ENCODE measurements at places on chromosomes 16 and 17.
A peak's percentile ranks its signal among the peaks of the same experiment; 100 is the strongest.

DNA sequence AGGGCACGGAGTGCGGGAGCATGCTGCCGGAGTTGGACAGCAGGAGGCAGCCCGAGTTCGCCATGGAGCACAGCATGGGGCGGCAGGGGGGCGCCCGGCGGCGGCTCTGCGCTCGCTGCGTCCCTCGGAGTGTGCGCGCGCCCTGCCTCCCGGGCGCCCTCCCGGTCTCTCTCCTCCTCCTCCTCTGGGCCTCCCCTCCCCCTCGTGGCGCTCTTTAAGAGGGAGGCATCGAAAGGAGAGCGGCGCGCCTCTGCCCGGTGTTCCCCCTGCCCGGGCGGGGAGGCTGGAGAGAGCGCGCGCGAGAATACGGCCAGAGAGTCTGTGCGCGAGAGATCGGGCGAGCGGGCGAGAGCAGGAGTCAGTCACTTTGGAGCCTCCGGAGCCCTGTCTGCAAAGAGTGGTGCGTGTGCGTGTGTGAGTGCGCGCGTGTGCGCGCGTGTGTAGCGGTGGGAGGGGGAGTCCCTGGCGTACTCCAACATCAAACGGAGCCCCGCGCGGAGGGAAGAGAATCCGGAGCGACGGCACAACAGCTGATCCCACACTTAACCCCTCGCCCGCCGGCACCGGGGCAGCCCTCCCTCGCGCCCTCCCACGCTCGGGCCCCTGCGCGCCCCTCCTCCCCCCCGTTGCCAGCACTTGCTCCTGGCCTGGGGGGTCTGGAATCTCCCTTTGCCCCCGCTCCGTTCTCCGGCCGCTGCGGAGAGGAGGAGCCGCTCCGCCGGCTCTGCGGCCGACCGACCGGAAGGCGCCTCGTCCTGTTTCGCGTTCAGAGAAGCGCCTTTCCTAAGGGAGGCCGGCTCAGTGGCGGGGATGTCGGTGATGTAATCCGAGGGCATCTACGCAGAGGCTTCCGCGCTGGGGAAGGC is 108.9 kb downstream of the ENGASE start:
- DNase-seq, result peak; percentile 70

GRCh38 chr16:79885320-79885719 is 284.8 kb upstream of the MAF start:
- DNase-seq, result no peak

GRCh38 chr16:31063495-31063842 is 10.6 kb downstream of the ZNF668 start:
- DNase-seq, result no peak

GRCh38 chr16:48499923-48500381 is 110.0 kb downstream of the N4BP1 start:
- DNase-seq, result no peak

Data from endothelial cell (in vitro differentiated cells).